ENCODE measurements at places on chromosomes 6 and 20.

GRCh38 chr6:20879121-20879520 lies 344.9 kb downstream of the CDKAL1 start:
- no peak for DNase-seq

DNA sequence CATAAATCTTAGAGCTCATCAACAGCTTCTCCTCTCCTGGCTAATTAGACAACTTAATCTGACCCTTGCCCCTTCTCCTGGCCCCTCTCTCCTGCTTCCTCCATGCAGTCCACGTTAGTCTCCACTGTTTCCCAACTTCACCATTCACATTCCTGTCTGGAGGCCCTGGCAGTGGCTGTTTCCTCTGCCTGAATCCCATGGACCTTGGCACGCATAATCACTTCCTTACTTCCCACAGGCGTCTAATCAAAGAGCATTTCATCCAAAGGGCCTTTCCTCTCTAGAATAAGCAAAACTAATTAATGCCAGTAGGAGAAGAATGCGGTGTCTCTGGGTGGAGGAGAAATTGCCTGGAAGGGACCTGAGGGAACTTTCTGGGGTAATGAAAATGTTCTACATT lies 16.4 kb upstream of the XRN2 start:
- DNase-seq = no peak

- no peak for DNase-seq
Observed at GRCh38 chr20:33796907-33797544, 14.1 kb upstream of the CHMP4B start.

GRCh38 chr20:44288252-44288651 lies 22.8 kb downstream of the FITM2 start:
- DNase-seq = no peak

DNA sequence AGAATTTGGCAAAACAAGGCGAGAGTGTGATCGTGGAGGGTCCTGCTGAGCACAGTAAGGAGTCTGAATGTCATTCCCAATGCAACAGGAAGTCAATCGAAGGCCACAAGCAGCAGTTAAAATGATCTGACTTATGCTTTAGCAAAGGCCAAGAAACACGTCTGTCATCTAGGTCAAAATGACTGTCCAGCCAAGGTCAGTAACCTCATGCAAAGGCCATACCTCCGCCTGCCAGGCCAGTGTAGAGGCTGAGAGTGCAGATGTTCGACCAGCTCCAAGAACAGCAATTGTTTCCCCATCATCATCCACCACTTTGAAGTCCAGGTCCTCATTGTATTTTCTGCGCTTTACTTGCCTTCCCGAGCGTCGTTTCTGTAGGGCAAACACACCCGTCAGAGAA lies 105.6 kb downstream of the CHD6 start:
- DNase-seq = peak; percentile 15

Measured in astrocyte of the spinal cord (primary cell).